ENCODE measurements at places on chromosomes 6 and 20. TPM values are rescaled to one million over a fixed set of nuclear protein-coding genes. Genes with fewer than 3 reads are reported as not detected.

METTL24 gene
- not detected for total RNA-seq

TSHZ2 gene
- total RNA-seq: 1.5 TPM

LAMA4 gene
- total RNA-seq: not detected

STK38 gene
- 26.1 TPM for total RNA-seq

ZNF165 gene
- total RNA-seq: 6.0 TPM

- no peak for DNase-seq
- H3K36me3 ChIP-seq: no peaks in the 10 kb centered on the region
- H3K27ac ChIP-seq: no peak overlapping the region
These were observed 545.9 kb upstream of the FLRT3 start for GRCh38 chr20:14883324-14883723.

DNA sequence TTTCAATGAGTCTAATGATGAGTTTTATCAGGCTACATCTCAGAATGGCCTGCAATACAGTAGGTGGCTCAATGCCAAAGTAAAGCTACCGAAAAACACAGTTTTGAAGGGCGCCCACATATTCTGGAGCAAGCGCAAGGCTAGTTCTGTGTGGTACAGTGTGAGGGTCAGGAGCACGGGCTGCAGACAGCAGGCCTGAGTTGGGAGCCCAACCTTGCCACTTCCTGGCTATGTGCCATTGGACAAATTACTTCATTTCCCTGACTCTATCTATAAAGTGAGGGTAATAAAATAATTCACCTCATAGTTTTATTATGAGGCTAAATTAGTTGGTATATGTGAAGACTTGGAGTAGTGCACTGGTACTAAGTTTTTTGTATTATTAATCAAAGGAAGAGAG, 150.7 kb downstream of the OPN5 start:
- DNase-seq: no peak
- no peaks in the 10 kb centered on the region for H3K36me3 ChIP-seq
- no peaks in the 10 kb centered on the region for H3K4me1 ChIP-seq
- no peaks in the 10 kb centered on the region for H3K27me3 ChIP-seq

DNA sequence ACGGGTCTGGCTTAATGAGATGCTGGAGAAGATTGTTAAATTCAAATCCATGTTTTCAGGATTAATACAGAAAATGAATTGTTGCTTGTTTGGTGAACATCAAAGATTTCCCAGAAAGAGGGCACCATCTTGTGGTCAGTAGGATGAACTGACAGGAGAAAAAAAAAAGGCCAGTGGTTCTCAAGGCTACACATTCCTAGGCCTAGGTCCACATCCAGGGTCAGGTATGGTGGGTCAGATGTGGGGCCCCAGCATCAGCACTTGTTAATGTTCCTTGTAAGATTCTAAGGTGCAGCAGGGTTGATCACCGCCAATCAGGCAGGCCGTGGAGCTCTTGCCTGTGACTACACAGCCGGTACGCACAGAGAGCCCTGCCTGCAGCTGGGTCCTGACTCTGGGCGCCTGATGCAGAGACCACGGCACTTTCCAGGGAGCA, 34.0 kb upstream of the FOXO3 start:
- no peak overlapping the region for H3K27ac ChIP-seq
- no peaks in the 10 kb centered on the region for H3K27me3 ChIP-seq
- no peak overlapping the region for H3K4me3 ChIP-seq
- H3K4me1 ChIP-seq: no peaks in the 10 kb centered on the region
